SK-N-MC (cell line): ENCODE measurements at places on chromosomes 2 and 18.
A peak's percentile ranks its signal among the peaks of the same experiment; 100 is the strongest.

DNA sequence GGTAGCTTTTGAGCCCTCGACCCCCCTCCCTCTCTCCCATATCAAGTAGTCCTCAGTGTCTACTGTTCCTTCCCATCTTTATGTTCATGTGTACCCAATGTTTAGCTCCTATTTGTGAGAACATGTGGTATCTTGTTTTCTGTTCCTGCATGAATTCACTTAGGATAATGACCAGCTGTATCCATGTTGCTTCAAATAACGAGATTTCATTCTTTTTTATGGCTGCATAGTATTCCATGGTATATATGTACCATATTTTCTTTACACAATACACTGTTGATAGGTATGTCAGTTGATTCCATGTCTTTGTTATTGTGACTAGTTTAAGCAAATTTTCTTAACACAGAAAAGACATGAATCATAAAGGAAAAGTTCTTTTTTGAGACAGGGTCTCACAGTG lies 16.5 kb upstream of the NDUFV2 start:
- DNase-seq: no peak

GRCh38 chr18:72867746-72868584 lies at the start of gene NETO1:
Gene NETO1 (minus strand): TSS chr18:72867987. CDS start chr18:72867291, 696 bp downstream.
- no peak for DNase-seq

GRCh38 chr2:149112068-149112467 lies 73.6 kb downstream of the LYPD6B start:
- no peak for DNase-seq

DNA sequence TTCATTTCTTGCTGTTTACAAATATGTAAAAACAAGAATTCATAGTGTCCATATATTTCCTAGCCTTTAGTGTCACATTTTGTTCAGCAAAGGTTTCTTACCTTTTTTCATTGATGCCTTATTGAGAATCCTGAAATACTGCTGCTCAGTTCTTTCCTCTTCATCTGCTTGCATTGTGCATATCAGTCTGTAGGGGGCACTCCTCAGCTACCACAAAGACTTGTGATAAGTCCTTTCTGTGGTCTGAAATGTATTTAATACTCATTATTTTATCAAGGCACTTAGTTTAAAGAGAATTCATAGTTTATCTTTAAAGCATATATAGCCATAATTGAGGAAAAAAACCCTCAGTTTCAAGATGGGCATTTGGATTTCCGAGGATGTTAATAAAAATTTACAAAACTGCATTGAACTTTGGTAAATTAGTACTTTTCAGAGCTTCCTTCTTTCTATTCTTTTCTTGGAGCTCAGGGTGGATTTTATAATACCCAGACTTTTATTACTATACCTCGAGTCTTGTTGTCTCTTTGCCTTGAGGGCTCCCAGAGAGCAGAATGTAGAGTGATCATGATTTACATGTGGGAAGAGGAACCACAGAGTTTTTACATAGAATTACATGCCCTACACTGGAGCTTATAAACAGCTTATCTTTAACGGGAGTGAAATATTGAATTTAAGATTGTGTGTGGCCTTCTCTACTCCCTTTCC lies 570.1 kb downstream of the PLCL1 start:
- DNase-seq: peak; percentile 61

GRCh38 chr2:172513524-172513900 lies 42.4 kb upstream of the PDK1 start:
- no peak for DNase-seq

GRCh38 chr2:190446750-190447516 lies 38.8 kb downstream of the MFSD6 start:
- no peak for DNase-seq

DNA sequence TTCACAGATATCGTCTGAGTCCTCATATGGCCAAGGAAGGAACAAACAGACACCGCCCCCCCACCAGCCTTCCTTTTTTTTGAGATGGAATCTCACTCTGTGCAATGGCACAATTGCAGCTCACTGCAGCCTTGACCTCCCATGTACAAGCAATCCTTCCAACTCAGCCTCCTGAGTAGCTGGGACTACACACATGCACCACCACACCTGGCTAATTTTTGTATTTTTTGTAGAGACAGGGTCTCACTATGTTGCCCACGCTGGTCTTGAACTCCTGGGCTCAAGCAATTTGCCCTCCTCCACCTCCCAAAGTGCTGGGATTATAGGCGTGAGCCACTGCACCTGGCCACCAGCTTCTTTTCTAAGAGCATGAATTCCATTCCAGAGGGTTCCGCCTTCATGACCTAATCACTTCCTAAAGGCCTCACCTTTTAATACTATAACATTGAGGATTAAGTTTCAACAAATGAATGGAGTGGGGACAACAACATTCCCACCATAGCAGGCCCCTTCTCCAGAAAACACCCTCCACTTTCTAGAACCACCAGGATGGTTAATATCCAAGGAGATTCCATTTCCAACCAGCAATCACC lies 2.2 kb upstream of the TMBIM1 start:
- no peak for DNase-seq

- no peak for DNase-seq
Observed at GRCh38 chr2:198712485-198712884, 745.3 kb downstream of the SATB2 start.

- no peak for DNase-seq
Observed at GRCh38 chr2:129293326-129293725, 686.1 kb upstream of the RAB6C start.

GRCh38 chr18:44716697-44717163 lies 36.0 kb downstream of the SETBP1 start:
- DNase-seq: no peak

DNA sequence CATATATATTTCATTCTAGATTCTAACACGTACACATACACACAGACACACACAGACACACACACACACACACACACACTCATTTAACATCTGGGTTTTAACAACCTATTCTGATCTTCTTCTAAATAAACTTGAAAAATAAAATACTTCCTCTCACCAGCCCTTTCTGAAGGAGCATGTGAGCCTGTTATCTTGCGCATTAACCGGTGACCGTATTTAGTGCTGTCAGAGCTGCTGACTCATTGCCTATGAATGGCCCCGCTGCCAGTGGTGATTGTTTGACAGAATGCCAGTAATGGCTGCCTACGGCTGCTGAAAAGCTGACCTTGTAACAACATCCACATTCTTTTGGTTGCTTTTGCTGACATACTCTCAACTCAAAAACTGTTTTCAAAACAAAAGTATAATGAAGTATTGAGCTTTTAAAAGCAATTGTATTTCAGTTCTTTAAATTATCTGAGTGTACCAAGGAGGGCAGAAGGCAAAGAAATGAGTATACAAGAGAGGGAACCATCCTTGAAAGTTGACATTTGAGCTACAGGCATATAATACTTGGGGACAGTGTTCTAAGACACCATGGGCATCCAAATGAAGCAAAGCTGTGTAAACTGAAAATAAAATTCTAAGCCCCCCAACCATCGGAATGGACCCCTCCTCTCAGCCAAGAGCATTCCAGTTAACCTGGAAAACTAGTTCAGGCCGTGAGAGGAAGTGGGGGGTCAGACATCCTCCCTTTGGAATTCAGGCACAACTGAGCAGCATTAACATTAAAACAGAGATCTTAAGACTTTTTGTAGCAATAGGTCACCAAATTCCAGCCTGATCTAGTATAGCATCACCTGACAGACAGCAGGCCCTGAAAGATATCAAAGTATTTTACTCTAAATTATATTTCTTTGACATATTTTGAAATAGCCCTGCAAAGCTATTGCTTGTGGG lies 50.2 kb upstream of the DTNA start:
- no peak for DNase-seq

- DNase-seq: peak; percentile 12
Observed at GRCh38 chr2:41414486-41415230, 633.2 kb upstream of the PKDCC start.

DNA sequence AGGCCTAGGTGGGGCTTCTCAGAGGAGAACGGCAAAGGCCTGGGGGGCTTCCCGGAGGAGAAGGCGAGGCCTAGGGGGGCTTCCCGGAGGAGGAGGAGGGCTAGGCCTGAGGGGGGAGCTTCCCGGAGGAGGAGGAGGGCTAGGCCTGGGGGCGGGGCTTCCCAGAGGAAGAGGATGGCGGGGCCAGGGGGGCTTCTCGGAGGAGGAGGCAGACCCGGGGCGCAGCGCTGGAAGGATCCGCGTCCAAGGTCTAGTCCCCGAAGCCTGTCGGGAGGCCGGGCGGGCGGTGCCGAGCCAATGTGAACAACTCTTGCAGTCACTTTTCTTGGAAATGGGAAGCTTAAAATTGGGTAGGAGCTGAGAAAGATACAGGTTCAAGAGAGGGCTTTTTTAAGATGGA lies 30.0 kb upstream of the TUBA3D start:
- DNase-seq: no peak

DNA sequence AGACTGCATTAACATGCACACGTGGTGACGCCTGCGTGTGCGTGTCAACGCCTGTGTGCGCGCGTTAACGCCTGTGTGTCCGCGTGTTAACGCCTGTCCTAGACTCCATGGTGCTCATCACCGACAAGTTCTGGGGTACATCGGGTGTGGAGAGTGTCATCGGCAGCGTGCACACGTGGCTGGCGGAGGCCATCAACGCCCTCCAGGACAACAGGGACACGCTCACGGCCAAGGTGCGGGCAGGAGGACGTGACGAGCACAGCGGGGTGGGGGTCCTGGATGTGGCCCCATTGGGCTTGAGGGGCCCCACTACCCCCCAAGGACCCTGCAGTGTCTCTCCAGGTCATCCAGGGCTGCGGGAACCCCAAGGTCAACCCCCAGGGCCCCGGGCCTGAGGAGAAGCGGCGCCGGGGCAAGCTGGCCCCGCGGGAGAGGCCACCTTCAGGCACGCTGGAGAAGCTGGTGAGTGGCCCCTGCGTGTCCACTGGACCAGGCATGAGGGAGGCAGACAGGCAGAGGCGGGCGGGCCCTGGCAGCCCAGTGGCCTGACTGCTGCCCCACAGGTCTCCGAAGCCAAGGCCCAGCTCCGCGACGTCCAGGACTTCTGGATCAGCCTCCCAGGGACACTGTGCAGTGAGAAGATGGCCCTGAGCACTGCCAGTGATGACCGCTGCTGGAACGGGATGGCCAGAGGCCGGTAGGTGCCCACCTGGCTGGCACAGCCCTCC lies 29.2 kb downstream of the GPC1 start:
- DNase-seq: no peak

DNA sequence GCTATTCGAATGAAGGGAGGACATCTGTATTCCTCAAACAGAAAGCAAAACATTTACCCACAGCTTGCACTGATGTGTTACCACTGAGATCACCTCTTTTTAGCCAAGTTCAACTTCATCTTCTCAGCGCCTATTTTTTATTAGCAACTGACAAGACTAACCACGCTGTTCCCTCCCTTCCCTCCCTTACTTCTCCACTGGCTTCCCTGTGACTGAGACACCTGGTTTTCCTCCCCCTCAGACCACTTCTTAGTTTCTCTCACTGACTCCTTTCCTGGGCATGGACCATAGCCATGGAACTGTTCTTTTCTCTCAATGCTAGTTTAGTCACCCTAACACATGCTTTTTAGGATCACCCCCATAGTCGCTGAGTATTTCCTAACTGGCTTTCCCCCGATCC lies 3.3 kb downstream of the L3MBTL4 start:
- DNase-seq: no peak

GRCh38 chr18:38752430-38752829 lies 1186.8 kb upstream of the CELF4 start:
- DNase-seq: no peak

DNA sequence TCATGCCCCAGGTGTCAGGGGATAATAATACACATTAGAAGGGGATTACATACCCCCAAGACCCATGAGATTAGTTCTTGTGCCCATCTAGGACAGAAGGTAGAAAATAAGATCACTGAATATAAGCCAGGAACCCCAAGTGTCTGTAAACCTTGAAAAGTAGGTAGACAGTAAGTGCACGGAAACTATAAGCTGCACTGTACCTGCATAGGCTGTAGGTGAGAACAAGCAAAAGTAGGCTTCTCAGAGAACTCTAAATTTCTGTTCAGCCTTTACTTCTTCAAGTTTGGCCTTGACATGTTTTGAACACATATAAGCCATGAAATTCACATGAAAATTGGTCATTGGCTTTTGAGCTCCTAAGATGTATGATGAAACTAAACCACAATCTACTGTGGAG lies 113.0 kb upstream of the FSIP2 start:
- no peak for DNase-seq

- DNase-seq: no peak
Observed at GRCh38 chr2:204835786-204836185, 290.5 kb downstream of the PARD3B start.

- DNase-seq: no peak
Observed at GRCh38 chr2:218732761-218733158, 22.1 kb downstream of the TTLL4 start.

DNA sequence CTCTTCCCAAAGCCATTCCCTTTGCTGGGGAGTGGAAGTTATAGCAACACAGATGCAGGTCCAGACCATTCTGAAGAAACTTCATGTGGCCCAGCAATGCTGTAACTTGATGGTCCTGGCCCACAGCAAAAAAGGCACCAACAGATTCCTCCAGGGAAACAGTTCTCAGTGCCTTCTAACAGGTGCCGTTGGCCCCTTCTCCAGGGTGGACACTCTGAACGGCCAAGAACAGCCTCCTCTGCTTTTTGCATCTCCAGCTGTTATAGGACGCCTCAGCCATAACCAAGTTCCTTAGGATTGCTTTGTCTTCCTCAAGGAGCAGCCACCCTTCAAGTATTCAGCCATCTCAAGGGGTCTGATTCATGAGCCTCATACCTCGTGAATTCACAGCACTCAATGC lies 38.0 kb downstream of the MARCO start:
- no peak for DNase-seq

DNA sequence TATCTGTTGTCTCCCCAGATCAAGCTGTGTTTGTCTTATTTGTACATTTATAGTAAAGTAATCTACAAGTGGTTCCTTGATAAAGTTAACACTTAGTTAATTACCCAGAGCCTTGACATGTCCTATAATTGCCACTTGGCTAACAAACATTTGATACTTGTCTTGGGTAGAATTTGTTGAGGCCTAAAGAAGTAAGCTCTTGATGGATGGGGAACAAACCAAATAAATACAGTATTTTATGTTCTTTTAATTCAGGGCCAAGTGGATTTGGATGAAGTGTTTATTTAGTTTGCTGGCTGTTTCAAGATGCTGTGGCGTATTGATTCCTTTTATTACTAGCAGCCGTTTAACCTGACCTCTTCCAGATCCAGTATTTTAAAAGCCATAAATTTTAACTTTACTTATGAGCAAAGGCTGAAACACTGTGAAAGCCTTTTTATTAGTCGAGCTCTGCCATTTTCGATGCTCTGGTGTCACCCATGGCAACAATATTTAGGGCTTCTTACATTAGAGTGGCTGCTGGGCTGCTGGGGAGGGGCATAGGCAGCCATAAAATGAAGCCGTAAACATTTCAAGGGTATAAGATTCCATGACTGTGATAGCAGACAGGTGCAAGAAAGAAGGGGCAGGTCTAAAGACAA lies 401.6 kb upstream of the NRP2 start:
- DNase-seq: no peak
